CD8-positive, alpha-beta memory T cell (primary cell): ENCODE measurements at places on chromosomes 7 and 10.

GRCh38 chr7:28497009-28497408, 84.7 kb downstream of the CREB5 start:
- no peak for DNase-seq

GRCh38 chr10:49272251-49273081, 26.5 kb upstream of the C10orf71 start:
- DNase-seq: no peak

- no peak for DNase-seq
These were observed 56.4 kb downstream of the KLF6 start for GRCh38 chr10:3728563-3728962.

- DNase-seq: no peak
These were observed 1548.1 kb upstream of the LRRTM3 start for GRCh38 chr10:65377687-65378086.

- no peak for DNase-seq
These were observed 17.6 kb upstream of the AQP1 start for GRCh38 chr7:30894009-30894408.

DNA sequence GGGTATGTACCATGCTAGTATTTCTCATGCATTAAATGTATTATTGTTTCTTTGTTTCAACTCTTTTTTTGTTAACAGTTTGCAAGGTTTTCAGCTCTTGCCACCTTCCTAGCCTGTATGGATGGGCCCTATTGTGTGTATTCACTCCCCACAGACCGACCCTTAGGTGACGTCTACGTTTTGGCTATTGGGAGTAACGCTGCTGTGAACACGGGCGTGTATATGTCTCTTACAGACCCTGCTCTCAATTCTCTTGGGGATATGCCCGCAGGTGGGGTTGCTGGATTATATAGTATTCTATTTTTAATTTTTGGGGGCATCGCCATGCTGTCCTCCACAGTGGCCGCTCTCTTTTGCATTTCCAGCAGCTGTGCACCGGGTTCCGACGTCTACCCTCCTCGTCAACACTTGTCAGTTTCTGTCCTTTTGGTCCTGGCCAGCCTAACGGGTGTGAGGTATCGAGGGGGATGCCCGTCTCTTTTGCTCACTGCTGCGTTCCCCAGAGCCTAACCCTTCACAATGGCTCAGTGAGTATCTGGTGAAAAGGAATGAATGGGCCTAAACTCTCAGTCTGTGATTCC, 64.1 kb upstream of the GNA12 start:
- DNase-seq: no peak

DNA sequence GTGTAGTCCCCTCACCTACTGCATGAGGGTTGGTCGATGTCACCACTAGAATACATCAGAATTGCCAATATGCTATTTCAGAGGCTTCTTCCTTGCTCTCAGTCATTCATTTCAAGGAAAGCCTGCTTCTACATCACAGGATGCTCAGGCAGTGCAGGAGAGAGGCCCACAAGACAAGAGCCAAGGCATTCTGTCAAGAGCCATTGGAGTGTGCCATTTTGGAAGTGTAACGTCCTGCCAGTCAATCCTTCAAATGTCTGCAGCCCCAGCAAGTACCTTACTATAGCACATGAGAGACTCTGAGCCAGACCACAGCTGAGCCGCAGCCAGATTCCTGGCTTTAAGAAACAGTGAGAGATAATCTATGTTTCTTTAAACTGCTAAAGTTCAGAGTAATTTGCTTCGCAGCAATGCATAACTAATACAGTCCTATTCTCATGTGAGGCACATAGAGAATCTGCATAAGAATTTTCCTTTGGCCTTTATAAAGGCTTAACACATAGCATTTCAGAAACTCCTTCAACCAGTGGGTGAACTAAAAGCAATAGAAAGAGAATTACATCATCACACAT, 166.5 kb upstream of the GNAI1 start:
- DNase-seq: no peak

DNA sequence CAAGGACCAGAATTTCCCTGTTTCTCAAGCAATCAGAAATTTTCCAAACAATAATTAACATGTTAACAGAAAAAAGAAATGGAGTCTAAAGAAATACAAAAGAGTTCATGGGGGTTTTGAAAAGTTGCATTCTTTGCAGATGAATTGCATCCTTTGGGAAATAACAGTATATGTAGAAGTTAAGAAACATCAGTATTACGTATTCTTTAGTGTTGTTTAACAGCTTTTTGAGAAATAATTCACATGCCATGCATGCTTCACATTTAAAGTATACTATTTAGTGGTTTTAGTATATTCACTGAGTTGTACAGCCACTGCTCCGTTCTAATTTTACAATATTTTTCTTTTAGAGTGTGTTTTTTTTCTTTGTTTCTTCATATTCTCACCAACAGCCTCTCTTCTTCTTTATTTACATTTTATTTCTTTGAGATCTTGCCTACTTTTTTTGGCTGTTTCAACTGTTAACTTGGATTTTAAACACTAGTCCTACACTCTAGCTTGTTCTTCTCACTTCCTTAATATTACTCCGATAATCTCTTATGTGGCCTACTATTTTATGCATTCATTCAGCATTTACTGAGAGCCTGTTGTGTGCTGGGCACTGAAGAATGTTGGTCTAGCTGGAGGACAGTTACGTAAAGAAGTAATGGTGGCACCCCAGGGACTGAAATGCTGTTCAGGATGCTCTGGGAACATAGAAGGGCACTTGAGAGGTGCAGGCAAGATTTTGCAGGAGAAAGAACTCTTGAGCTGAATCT, 330.1 kb downstream of the EXOC4 start:
- no peak for DNase-seq

DNA sequence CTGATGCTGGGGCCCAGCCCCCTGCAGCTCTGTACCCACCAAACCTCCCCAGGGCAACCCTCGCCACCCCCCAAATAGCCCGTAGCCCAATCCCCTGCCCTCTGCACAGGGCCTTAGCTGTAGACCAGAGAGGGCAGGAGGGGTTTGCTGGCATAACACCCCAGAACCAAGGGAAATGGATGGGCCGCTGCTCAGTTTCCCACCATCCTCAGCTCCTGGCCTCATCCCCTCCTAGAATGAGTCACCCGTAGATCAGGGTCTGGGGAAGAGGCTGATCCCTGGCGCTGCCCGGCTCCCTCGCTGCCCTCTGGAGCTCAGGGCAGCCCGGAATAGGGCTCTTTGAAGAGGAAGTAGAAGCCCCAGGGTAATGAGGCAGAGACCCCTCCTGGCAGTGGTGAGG, 31.2 kb downstream of the LDB3 start:
- no peak for DNase-seq

GRCh38 chr10:30813872-30814481, 184.4 kb upstream of the LYZL2 start:
- DNase-seq: no peak

GRCh38 chr10:78688901-78689583, 379.7 kb upstream of the ZMIZ1 start:
- no peak for DNase-seq

DNA sequence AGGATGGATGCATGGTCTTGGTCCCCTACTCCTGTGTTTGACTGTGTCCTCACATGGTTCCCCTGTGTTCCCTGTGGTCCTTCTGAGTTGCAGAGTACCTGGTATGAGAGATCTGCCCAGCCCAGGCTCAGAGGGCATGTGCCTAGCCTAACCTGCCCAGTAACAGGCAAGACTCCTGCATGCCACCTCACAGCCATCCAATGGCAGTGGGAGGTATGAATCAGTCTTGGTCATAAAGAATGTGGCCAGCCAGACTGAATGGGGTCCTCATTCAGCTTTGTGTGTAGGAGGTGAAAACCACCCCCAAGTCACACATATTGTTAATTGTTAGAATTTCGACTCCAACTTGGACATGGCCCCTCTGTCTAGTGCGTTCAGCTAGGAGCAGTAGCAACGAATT, 17.2 kb upstream of the GPR158 start:
- DNase-seq: no peak

- DNase-seq: no peak
These were observed 1.2 kb downstream of the BAG3 start for GRCh38 chr10:119652361-119652730.

DNA sequence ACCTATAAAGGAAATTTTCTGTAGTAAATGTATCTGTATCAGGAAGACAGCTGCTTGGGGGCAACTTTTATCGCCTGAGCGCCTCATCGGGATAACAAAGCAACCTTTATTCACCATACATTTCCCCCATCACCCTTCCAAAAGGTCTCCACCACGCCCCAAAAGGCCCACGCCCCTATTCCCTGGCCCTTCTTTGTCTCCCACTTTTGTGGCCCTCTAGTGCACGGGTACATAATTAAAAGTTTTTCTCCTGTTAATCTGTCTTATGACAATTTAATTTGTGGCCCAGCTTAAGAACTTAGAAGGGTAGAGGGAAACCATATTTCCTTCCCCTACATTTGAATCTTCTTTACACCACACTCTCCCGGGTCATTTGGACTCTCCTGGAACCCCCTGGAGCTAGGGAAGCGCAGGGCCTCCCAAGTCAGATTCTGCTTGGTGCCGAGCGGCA, 625 bp downstream of the RP9 start:
- no peak for DNase-seq

GRCh38 chr7:149209518-149210269, 14.3 kb downstream of the ZNF282 start:
- peak; percentile 65 for DNase-seq

GRCh38 chr7:55517191-55517633, 55.1 kb downstream of the VOPP1 start:
- DNase-seq: peak; percentile 60

DNA sequence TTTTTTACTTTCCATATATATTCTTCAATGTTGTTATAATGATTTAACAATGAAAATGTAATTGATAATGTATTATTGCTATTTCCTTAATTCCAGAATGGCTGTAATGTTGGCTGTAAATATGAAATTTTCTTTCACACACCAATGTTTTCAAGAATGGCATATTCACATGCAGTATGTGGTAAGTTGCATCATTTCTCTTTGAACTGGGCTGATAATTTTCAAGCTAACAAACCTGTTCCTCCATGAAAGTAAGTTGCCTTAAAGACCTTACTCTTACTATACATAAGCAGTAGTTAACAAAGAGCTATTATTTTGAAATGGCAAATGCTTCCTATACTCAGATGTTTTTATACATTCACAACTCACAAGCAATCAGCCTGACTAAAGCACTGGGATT, 154.5 kb downstream of the TMEM168 start:
- no peak for DNase-seq

DNA sequence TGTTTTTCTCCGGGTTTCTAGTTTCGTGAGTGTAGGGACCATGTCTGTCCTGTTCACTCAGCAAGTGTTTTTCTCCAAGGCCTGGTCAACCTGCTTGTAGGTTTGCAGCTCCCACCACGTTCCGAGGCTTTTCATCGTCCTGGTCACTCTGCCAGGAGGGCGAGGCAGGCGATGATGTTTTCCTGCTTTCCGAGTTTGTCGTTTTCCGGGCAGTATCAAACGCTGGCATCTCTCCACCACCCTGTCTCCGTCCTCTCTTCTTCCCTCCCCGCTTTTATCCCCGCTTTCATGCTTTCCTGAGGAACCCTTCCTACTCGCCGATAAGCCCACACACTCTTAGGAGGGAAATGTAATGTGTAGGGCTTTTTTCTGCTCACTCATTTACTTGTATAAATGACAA, 11.2 kb downstream of the IQCE start:
- no peak for DNase-seq

GRCh38 chr10:78972160-78972946, 96.4 kb upstream of the ZMIZ1 start:
- no peak for DNase-seq

DNA sequence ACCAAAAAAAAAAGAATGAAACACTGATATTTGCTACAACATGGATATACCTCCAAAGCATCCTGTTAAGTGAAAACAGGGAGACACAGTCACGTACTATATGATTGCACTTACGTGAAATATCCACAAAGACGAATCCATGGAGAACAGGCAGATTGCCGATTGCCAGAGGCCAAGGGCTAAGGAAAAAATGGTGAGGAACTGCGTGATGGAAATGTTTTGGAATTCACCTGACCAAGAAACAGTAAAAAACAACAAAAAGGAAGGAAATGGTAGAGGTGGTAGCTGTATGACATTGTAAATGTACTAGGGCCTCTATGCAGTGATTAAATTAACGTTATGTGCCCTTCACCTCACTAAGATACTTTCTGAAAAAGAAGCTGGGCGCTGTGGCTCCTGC, 44.1 kb upstream of the GTF2IRD1 start:
- DNase-seq: no peak

- DNase-seq: no peak
These were observed 119.3 kb upstream of the MDFIC start for GRCh38 chr7:114802632-114803031.

DNA sequence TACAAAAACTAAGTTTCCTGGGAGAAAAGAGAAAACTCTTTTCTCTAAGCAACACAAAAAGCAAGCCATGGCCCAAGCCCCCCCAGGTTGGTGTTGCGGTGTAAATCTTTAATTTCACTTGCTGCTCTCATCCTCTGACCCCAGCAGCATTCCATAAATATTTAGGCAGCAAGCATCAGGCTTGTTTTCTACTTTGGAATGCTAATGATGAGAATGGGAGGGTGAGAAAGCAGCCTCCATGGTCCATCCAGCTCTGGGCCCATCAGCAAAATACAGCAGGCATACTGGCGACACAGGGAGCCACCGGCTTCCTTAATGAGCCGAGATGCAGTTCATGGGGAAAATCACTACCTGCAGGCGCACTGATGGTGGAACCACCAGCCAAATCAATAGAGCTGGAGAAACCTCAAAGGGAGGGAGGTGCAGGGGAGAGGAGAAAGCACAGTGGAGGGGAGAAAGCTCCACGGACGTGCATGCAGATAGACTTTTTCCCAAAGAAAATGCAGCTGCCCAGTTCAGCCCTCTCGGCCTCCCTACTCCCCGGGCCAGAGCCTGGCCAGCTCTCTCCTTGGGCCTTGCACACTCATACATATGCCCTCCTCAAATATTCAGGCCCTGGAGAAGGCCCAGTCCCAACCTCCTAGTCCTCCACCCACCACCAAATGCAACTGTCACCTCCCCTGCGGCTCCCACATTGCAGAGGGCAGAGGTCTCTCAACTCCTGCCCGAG, 131.9 kb downstream of the GRID1 start:
- no peak for DNase-seq

DNA sequence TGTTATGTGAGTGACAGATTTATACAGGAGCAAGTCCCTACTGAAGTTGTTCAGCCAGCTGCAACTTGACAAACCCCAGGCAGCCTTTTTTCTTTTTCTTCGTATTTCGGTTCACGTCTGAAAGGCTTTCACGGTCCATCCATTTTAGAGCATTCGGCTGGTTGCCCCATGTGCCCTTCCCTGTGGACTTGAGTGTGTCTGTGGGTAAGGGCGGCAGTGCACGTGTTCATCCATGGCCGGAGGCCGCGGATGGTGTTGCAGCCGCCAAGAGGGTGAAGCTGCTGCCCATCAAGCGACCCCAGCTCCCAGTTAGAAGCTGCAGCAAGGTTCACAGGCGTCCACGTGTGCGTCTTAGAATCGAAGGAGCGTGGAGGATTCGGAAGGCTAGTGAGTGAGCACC, 35.9 kb downstream of the PPP2R2D start:
- no peak for DNase-seq

- DNase-seq: no peak
These were observed 96.2 kb downstream of the RTKN2 start for GRCh38 chr10:62172465-62172864.

- DNase-seq: no peak
These were observed 162.9 kb downstream of the GRK5 start for GRCh38 chr10:119370111-119370741.

- DNase-seq: no peak
These were observed 1645.1 kb downstream of the REEP3 start for GRCh38 chr10:65166272-65166671.
